ENCODE measurements at places on chromosomes 2 and 18.

- no peak for DNase-seq
These were observed 48.7 kb downstream of the TRIP12 start for GRCh38 chr2:229873123-229873581.

- DNase-seq, result no peak
These were observed 208.5 kb downstream of the SH3BP4 start for GRCh38 chr2:235160281-235160810.

GRCh38 chr2:82478641-82479040 lies 1980.4 kb downstream of the SUCLG1 start:
- DNase-seq, result no peak

GRCh38 chr2:205728366-205728765 lies 46.1 kb downstream of the NRP2 start:
- no peak for DNase-seq

DNA sequence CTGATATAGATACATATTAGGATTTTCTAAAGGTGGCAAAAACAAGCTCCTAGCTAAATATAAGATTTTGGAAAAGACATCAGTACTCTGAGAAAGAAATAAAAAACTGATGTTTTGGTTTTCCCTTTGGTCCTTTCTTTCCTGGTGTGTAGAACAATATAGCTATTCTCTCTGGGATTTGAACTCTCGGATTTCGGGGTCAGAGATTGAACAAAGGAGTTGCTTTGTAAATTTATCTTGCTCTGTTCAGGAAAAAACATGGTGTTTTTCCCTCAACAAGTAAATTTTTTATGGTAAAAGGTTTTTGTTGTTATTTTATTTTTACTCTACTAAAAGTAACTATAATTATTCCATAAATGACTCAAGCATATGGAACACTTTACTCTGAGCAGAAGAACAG lies 889.3 kb downstream of the ERBB4 start:
- DNase-seq, result no peak

- DNase-seq, result no peak
These were observed 14.9 kb downstream of the MRPS9 start for GRCh38 chr2:105052773-105053172.

DNA sequence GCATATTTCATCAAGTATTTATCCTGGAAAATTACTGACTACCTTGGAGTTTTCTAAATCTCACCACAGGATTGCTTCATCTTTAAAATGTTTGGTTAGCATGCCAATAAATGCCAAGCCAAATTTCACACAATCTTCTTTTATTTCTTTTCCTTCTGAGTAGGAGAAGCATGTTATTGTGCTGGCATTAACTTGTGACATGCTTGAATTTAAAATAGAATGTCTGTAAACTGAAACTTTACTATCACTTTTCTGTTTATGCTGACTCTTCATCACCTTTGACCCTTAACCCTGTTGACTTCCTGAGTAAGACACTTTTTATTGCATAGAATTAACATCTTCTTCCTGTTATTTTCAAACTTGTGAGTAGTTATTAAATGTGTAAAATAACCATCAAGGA lies 56.2 kb upstream of the LRRTM4 start:
- DNase-seq, result no peak

- DNase-seq, result no peak
These were observed 38.2 kb downstream of the NHEJ1 start for GRCh38 chr2:219122202-219122980.

GRCh38 chr18:5284808-5285207 lies 10.7 kb downstream of the ZBTB14 start:
- DNase-seq, result no peak

GRCh38 chr18:45085916-45086624 lies 405.4 kb downstream of the SETBP1 start:
- no peak for DNase-seq

- DNase-seq, result peak; percentile 62
These were observed 133.7 kb downstream of the COL6A3 start for GRCh38 chr2:237280229-237280628.

DNA sequence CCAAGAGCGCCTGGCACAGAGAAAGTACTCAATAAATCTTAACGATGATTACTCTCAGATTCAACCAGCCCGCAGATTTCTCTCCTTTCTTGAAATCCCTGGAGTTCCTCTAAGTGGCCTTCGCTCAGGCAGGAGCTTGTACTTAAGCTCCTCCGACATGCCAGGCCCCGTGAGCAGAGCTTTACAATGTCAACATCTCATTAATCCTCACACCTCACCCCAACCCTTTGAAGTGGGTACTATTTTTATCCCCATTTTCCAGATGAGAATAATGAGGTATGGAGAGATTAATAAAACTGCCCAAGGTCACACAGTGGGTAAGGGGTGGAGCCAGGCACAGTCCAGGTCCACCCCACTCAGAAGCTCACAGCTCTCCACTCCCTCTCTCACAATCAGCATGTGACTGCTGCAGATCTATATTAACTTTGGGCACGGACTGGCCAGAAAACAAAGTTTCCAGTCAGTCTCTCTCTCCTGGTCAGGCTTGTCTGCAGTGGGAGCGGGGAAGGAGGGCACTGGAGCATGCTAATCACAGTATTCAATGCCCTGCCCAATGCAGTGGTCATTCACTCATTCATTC lies 18.0 kb downstream of the DNMT3A start:
- DNase-seq, result no peak

- DNase-seq, result no peak
These were observed 201.7 kb downstream of the NAPG start for GRCh38 chr18:10727477-10727876.

GRCh38 chr2:102245266-102246151 lies 58.7 kb downstream of the IL1RL2 start:
- DNase-seq, result no peak

- no peak for DNase-seq
These were observed 1080.9 kb upstream of the ZEB2 start for GRCh38 chr2:145600811-145601210.

DNA sequence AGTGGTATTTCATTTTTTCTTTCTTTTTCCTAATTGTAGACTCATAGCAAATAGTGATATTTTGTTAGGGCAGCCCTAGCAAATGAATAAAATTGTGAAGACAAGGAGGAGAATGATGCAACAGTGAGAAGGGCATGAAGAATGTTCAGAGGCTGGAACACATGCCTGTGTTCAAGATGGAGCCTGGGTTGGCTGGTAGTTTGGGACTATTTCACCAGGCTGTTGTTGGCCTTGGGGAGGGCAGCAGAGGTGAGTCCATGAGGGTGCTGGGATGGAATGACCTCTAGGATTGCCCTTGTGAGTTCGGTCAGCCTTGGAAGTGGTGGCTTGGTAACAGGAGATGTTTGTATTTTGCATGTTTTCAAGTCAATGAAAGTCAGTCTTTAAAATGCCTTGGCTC lies 10.1 kb upstream of the CDC42EP3 start:
- no peak for DNase-seq

GRCh38 chr2:229749779-229750178 lies 35.4 kb upstream of the DNER start:
- no peak for DNase-seq

GRCh38 chr18:9839853-9840252 lies 45.9 kb upstream of the TXNDC2 start:
- no peak for DNase-seq

DNA sequence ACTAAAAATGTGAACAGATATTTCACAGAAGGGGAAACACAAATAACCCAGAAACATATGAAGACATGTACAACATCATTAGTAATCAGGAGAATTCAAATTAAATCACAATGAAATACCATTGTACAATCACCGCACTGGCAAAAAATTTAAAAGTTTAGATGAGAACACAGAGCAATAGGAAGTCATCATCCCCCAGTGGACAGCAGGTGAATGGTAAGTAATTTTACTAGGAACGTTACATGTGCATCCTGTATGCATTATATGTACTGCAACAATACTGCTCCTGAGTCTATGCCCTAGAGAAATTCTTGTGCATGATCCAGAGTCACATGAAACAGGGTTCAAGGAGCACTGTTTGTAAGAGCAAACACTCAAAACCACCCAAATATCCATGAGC lies 713.8 kb downstream of the NRXN1 start:
- no peak for DNase-seq

- no peak for DNase-seq
These were observed 731.4 kb upstream of the CHAC2 start for GRCh38 chr2:53036196-53036595.

DNA sequence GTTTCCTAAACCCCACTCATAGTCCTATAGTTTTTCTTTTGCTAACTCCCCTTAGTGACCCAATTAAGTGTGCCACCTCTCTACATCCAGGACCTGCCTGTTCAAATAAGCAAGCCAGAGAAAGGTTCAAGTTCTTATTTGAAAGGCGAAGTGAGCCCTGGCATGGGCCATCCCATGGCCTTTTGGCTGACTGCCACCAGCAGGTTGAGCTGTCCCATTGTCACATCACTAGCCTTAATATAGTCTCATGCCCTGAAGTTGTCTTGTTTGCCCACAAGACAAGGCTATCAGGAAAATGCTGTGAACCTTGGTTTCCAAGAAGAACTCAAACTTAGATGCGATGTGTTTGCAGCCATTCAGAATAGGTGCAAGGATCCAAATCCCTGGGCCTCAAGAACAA lies 158.8 kb downstream of the SH3RF3 start:
- no peak for DNase-seq

DNA sequence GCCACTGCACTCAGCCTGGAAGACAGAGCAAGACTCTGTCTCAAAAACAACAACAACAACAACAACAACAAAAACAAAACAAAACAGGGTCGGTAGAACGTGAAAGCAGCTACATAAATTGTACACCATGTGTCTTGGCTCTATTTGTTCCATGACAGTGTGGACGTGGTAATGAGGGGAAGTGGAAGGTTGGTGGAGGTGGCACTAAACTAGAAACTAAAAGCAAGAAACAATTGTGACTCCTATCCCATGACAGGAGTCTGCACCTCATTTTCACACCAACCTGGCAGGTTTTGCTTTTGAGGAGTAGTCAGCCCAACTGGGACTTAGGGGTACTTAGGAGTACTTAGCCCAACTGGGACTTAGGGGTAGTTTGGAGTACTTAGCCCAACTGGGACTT lies 62.5 kb upstream of the MRPS9 start:
- no peak for DNase-seq

GRCh38 chr2:5691221-5691984 lies 781 bp upstream of the SOX11 start:
- peak; percentile 71 for DNase-seq

DNA sequence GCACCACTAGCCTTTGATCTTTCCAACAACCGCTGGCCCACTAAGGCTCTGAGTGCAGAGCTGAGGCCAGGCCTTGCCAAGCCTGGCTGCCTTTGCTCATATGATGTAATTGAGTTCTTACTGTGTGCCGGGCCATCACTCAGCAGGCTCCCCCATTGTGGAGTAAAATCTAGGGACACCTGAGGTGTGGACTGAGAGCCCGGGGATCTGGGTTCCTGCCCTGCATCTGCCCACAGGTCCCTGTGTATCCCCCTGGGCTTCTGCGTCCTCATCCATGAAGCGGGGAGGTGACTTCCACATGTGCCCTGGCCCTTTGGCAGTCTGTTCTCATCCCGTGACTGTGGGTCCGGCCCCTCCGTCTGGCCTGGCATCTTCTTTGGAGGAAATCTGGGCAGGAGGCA lies 33.8 kb downstream of the GREB1 start:
- DNase-seq, result no peak

- DNase-seq, result no peak
These were observed 8.7 kb upstream of the CCL20 start for GRCh38 chr2:227804975-227805374.

GRCh38 chr2:64491426-64491825 lies 32.7 kb upstream of the AFTPH start:
- DNase-seq, result no peak

GRCh38 chr2:100197631-100198153 lies 55.3 kb upstream of the AFF3 start:
- peak; percentile 60 for DNase-seq

DNA sequence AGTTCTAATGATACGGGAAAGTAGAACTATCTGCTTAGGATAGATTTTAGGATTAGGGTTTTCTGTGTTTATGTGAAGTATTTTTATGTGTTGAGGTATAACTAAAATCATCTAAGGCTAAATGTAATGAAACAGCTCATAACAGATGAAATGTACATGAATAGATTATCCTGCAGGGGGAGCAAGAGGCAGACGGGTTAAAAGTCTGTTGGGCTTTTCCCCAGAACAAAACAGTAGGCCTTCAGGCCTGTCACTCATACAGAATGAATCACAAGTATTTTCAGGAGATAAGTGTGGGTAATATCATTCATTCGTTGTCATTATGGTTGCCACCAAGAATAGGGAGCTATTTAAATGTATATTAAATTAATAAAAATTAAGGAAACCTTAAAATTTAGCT lies 107.9 kb upstream of the IL1R2 start:
- DNase-seq, result no peak

DNA sequence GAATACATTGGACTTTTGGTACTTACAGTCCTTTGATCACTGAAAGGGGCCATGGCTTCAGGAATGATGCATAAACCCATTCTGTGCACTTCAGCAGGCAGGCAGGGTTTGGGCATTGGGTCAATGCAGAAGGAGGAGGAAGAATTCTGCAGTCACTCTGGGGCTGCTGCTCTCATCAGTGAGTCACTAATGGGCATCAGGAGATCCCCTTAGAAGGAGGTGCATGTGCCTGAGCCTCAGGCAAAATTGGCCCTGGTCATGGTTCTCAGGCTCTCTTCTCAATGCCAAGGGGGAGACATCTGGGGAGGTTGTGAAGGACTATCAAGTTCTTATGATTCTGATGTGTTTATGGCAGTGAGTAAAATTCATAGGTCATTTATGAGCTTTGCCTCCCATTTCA lies 52.0 kb upstream of the TNP1 start:
- DNase-seq, result no peak

GRCh38 chr2:190646780-190647522 lies 1.9 kb upstream of the NAB1 start:
- no peak for DNase-seq

DNA sequence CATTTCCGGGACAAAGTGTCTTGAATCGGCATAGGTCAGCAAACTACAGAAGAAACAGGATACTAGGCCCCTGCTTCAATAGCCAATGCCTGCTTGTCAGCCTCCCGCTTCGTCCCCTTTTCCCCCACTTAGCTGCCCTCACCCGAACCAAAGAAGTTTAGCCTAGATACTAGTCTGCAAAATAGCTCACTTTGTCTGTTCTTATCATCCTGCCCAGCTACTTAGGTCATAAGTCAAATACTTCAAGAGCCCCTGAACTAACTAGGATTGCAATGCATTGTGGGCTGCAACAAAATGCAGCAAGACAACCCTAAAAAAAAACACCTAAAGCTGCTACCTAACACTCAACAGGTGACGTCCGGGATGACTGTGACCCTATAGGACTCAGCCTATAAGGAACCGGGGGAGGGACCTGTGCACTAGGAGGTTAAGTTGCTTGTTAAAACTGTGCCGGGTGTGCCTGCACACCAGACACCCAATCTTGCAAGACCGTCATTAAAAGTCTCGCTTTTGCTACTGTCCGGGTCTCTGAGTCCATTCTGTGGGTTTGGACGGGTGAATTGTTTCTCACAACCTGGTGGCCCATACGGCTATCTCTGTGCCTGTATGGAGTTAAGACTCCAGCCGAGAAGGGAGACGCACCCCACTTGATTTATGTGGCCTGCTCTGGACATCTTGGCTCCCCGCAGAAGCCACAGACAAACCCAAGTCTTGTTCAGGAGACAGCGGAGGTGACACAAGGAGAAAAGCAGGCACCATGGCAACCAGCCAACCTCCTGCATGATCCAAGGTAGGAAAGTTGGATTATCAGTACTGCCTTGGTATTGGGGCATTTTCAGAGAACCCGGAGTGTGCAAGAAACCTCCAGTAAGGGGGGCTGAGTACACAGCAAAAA lies 105.9 kb downstream of the HIBCH start:
- no peak for DNase-seq

Measured in renal cortex interstitium (tissue), 15 donors.